ENCODE measurements at places on chromosomes 6 and 20.

DNA sequence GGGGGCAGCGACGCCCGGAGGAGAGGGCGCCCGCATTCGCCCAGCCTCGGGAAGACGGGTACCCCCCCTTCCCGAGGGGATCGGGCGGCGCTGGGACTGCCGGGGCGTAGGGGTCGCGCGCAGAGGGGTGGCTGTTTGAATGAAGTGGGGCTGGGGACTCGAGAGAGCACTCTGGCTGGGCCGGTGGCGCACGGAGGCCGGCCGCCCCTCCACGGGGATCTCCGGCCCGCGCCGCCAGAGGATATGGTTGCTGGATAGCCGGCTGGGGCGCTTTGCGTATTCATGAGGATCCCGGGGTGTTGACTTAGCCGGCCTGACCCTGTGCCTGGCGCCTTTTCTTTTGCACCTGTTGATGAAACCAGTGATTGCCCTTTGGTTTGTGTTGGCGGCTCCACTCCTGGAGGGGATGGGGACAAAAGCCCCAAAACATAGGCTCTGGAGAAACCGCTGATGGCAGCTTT is 469 bp downstream of the SYNJ2 start:
- DNase-seq = peak; percentile 29

DNA sequence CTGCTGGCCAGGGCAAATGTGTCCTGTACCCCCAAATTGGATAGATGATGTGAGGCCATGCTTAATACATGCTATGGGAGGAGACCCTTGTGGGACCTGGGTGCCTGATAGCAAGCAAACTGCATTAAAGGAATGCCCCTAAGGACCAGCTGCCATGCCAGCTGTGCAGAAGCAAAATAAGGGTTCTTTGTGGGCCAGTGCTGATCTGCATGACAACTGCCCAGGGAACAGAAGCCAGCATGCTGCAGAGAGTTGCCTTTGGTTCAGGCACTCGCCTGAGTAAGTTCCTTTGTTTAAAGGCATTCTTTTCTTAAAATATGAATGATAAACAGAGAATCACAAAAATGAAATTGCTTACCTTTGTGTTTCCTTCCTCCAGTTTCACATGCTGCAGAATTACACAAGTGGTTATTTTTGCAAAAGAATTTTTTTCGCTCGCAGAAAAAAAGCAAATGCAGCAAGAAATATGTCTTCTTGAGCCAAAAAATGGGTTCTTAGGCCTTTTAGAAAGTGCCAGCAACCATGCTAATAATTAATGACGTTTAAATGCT is 6.9 kb upstream of the SYNDIG1 start:
- peak; percentile 92 for DNase-seq

GRCh38 chr20:44219791-44220190 is 9.2 kb upstream of the OSER1 start:
- DNase-seq = no peak

- DNase-seq = no peak
Measured at GRCh38 chr6:43311666-43312065, 3.0 kb upstream of the CRIP3 start.

DNA sequence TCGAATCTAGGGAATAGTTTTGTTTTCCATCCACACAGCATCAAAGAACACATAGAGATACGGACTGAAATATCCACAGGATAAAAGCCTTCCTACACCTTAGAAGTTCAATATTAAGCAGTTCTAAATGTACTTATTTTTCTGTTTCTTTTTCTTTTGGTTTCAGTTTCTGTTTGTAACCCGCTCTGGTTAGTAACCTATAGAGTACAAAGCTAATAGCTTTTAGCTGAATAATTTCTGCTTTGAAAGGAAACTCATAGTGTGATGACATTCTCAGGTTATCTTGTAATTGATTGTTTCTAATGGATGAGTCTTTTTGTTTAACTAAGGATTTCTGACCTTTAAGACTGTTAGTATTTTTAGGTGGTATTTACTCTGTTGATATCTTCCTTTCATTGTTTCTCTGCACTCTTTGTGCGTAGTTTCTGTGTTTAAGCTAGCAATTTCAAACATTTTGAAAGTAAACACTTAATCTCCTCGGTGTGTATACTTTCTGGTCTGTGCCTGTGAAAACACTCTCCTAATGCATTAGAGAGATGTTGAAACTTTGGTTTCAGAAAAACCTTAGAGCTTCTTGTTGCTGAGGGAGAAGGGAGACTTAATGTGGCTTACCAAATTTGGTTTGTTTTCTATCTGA is 385.5 kb downstream of the HDGFL1 start:
- DNase-seq = peak; percentile 72

GRCh38 chr6:39102821-39103136 is 12.2 kb downstream of the SAYSD1 start:
- DNase-seq = no peak

GRCh38 chr6:48474830-48475229 is 363.8 kb upstream of the PTCHD4 start:
- DNase-seq = no peak

DNA sequence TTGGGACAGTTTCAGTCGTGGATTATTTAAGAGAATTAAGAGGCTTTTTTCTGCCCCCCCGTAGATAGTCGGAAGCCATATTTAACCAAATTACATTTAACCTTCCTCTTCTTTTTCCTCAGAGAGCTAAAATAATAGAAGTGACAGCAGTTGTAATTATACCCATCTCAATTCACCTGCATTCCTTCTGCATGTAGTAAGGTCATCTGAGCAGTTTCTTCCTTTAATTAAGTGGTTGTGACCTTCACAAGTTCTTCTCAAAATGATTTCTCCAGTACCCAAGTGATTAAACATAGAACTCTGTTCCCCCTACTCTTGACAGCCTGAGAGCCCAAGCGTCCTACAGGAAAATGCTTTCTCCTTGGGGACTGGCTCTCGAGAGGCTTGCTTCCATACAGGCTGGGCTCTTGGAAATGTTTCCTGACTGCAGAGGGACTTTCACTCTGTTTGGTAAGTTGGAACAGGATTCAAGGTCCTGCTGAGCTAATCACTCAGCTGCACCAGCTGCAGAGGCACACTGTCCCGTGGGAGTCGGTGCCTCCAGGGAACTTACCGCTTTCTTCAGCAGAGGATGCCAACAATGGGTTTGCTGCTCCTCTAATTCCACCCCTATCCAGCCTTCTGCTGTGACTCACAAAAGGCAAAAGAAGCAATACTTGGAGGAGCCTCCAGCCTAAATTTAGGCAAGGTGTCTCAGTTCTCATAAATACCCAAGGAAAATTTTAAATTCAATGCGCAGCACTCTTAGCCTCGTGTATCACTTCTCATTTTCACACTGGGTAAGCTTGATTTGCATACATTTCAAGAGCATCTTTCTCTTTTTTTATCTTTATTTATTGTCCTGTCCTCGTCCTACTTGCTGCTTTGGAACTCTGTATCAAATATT is 414.9 kb downstream of the KIF16B start:
- no peak for DNase-seq

GRCh38 chr6:134551245-134551960 is 233.5 kb upstream of the SGK1 start:
- no peak for DNase-seq

- DNase-seq = no peak
Measured at GRCh38 chr6:108888745-108889144, 40.5 kb downstream of the ARMC2 start.

- DNase-seq = peak; percentile 53
Measured at GRCh38 chr20:18072532-18072931, 14.8 kb upstream of the OVOL2 start.

GRCh38 chr6:135018052-135018451 is 36.6 kb downstream of the HBS1L start:
- no peak for DNase-seq

DNA sequence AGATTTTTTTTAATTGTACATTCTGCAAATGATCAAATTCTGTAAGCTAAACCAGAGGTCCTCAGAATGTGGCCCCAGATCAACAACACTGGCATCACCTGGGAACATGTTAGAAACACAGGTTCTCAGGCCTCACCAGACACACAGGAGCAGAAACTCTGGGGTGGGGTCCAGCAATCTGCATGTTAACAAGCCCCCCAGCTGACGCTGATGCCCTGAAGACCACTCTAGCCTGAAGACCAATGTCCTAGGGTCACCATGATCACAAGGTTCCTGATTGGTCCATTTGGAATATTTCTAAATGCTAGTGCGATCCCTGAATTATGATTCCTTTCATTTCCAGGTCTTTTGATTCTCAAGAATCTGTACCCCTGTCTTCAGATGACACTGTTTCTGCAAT is 2.4 kb upstream of the LY86 start:
- no peak for DNase-seq

- no peak for DNase-seq
Measured at GRCh38 chr20:56588996-56589395, 40.1 kb upstream of the TFAP2C start.

GRCh38 chr6:56419191-56419590 is 171.8 kb upstream of the COL21A1 start:
- DNase-seq = no peak

Data from MM.1S (cell line).